Thymus (tissue), 14 donors: ENCODE measurements at places on chromosomes 13 and 19. TPM values are rescaled to one million over a fixed set of nuclear protein-coding genes. Genes with fewer than 3 reads are reported as not detected.

CEACAM16 gene
- total RNA-seq: 0.24 TPM

SERP2 gene
- 5.5 TPM for total RNA-seq

ATXN8OS gene
- total RNA-seq: not detected

PNMA8B gene
- 4.7 TPM for total RNA-seq

NPHS1 gene
- total RNA-seq: 2.4 TPM

FAM216B gene
- total RNA-seq: 0.05 TPM

POU2F2 gene
- 1.5 TPM for total RNA-seq

CEACAM21 gene
- 4.8 TPM for total RNA-seq

KCTD15 gene
- total RNA-seq: 3.4 TPM

MIDN gene
- 8.7 TPM for total RNA-seq

CADM4 gene
- total RNA-seq: 1.5 TPM

ZNF439 gene
- 15.2 TPM for total RNA-seq

ERICH4 gene
- not detected for total RNA-seq

EFNA2 gene
- 0.09 TPM for total RNA-seq

SRRM5 gene
- total RNA-seq: 0.05 TPM

GGACT gene
- 4.4 TPM for total RNA-seq

ZNF799 gene
- 8.0 TPM for total RNA-seq

CYP2F1 gene
- not detected for total RNA-seq

ZSCAN4 gene
- total RNA-seq: 0.05 TPM

CPB2 gene
- 0.05 TPM for total RNA-seq

ZGLP1 gene
- 2.3 TPM for total RNA-seq

USHBP1 gene
- total RNA-seq: 0.76 TPM

TEX29 gene
- total RNA-seq: 0.80 TPM

TGFBR3L gene
- total RNA-seq: 0.19 TPM

FBXO46 gene
- 6.8 TPM for total RNA-seq

MBNL2 gene
- 27.1 TPM for total RNA-seq

FCGBP gene
- total RNA-seq: 4.6 TPM
